ENCODE measurements at places on chromosomes 4 and X.

DNA sequence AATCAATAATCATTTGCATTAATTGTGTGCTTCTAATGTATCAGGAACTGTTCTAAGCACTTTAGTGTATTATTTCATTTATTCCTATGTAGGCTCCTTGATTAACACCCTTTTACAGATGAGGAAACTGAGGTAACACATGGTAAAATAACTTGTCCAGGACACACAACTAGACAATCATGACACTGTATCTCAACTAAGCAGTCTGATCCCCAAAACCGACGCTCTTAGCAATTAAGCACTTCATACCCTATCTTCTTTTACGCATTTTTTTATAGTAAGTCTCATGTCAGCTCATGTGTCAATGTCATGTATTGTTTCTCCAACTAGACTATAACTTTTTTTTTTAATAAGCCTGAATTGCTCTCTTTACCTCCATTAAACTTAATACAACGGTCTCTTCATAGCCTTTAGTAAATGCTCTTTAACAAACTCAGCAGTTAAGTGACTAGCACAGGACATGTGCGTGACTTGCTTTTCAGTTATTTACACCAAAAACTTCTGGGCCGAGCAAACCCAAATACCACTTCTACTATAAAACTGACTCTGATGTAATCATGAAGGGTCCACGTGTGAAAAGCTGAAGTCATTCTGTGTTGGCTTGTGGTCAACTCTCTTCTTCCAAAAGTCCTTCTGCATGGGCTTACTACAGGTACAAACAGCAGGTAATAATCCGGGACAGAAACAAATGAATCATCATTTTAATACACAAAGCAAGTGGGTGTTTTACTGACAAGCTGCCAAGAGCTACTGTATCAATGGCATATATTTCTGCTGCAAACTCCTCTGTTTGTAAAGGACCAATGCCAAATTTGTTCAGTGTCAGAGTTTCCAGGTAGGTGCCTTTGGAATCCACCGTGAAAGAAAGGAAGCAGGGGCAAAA is 7.9 kb upstream of the AMBN start:
- no peak for DNase-seq

- DNase-seq = no peak
These were observed 47.9 kb downstream of the DCAF8L1 start for GRCh38 chrX:27933361-27933760.

DNA sequence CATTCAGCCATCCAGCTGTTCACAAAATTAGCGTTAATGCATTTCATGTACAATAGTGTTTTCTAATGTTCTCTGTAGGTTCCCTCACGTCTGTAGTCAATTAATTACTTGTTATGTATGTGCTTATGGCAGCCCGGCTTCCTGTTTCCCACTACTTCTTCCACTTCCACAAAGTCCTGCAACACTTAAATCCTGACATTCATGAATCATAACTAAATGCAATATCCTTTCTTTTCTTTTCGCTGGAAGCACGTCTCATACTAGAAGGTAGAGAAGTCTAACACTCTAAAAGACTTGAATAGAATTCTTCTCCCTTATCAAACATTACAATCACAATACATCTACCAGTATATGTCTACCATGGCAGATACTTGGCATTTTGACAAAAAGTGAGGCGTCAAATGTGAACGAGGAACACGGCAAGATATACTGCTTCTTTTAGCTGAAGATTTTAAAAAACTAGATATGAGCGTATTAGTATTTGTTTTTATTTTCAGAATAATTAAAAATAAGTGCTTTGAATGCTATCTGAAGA is 239.0 kb upstream of the DIAPH2 start:
- DNase-seq = no peak

- no peak for DNase-seq
These were observed 116.4 kb downstream of the PPA2 start for GRCh38 chr4:105357258-105357980.

DNA sequence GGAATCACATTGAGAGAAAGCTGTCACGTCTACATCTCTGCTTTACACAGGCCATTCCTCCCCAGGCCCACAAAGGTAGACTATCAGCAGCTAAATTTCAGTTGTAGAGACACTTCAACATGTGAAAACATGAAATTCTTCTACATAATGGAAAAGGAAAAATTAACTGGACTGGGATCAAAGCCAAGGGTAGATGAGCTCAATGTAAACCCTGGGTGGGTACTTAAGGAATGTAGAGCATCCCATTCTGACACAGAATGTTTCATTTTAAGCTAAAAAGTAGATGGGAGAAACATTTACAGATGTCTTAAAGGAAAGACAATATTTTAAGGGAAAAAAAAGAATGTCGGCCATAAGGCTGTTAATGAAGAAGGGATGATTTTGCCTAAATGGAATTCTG is 51.3 kb upstream of the NPNT start:
- no peak for DNase-seq

DNA sequence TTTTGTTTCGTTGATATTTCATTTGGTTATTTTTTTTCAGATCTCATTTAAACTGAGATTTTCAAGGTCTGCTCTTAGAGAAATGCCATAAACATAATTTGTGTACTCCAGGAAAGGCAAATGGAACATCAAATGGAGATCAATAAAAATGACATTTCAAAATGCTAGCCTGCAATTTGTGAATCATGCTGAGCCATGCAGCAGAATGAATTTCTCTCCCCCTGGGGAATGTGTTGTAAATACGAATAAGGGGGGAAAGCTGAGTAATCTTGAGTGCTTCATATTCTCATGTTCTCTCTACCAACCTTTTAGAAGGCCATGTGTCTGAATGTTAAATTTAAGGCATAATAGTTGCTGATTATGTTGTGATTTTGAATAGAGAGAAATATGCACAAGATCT is 7.8 kb downstream of the ZCCHC4 start:
- DNase-seq = no peak

- DNase-seq = no peak
These were observed 363.0 kb upstream of the ZCCHC13 start for GRCh38 chrX:73940893-73941470.

DNA sequence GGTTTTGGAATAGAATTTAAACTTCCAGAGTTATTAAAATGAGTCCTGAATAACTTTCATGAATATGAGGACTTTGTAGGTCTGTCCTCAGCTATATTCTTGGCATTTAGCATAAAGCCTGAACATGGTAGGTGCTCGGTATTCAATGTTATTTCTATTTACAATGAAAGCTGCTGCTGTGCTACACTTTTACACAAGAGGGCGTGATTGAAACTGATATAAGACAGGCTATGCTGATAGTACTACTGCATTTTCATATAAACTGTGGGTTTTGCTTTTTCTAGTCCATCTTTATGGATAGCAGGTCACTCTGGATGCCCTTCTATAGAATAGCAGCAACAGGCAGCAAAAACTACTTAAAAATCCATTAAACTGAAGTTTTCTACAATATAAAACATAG is 12.3 kb upstream of the GNPDA2 start:
- no peak for DNase-seq

GRCh38 chr4:143118663-143119062 is 66.1 kb upstream of the USP38 start:
- no peak for DNase-seq
